ENCODE measurements at places on chromosomes 1 and 21. TPM values are rescaled to one million over a fixed set of nuclear protein-coding genes. Genes with fewer than 3 reads are reported as not detected.

DNA sequence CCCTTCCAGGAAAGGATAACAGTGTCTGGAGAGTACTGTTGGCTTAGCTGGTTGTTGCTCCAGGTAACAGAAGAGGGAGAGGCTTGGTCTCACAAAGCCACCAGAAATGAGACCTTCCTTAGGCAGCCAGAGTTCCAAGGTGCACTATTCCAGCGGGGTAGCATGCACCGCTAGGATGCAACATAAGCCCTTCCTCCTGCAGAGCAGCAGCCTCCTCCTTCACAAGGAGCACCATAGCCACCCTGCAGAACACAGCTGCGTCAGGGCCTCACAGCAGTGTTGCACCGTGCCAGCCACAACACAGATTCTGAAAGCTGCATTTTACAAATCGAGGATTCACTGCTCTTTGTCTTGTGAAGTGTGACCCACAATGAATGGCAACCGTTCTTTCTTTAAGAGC lies 142.0 kb downstream of the CLIC6 start:
- H3K36me3 ChIP-seq = peaks cover 17% of the 10 kb centered on the region
- no peak for DNase-seq
- peaks cover 2% of the 10 kb centered on the region for H3K4me1 ChIP-seq

DNA sequence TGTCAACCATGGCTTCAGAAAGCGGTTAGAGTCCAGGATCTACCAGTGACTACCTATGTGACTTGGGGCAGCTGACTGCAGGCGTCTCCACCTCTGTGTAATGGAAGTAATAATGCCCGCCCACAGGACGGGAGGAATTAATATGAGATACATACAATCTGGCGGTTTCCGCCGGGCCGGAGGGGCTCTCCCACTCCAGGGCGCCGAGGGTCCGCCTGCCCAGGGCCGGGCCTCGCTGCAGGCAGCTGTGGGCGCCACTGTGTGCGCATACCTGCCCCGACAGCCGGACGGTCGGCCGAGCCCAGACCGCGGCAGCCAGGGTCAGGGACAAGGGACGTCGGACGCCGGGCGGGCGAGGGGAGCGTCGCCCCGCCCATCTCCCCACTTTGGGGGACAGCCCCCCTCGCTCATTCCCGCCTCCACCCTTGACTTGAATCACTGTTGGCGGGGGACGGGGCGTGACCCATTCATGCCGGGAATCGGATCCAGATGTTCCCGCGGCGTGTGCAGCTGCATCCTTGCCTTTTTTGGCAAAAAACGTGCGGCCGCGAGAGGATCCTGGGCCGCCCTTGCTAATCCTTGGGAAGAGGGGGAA lies 6.0 kb upstream of the SF3A3 start:
- no peaks in the 10 kb centered on the region for H3K27me3 ChIP-seq
- peak overlapping the region; percentile 90 for H3K27ac ChIP-seq
- H3K4me3 ChIP-seq = peak overlapping the region; percentile 47
- no peaks in the 10 kb centered on the region for H3K36me3 ChIP-seq
- H3K4me1 ChIP-seq = peaks cover 61% of the 10 kb centered on the region

DNA sequence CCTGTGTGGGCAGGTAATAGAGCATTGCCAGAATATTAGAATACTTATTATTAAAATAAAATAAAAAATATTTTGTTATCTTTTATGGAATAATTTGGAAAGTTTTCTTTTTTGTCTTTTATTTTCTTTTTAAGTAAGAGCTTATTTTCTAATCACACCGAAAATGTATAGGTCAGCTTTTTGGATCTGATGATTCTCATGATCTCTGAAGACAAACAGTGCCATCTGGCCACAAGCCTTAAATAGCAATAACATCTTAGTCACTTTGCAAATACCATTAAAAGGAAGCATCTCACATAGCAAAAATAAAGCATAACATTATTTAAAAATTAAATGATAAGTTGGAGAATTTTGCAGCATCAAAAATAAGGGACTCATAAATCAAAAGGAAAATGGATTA lies 213.8 kb downstream of the PLA2G4A start:
- DNase-seq = no peak
- H3K4me3 ChIP-seq = no peak overlapping the region
- H3K36me3 ChIP-seq = no peaks in the 10 kb centered on the region
- no peak overlapping the region for H3K27ac ChIP-seq
- H3K27me3 ChIP-seq = no peaks in the 10 kb centered on the region
- no peaks in the 10 kb centered on the region for H3K4me1 ChIP-seq

GRCh38 chr1:236091933-236092318 lies 27.0 kb upstream of the NID1 start:
- DNase-seq = no peak
- no peak overlapping the region for H3K27ac ChIP-seq
- H3K4me1 ChIP-seq = no peaks in the 10 kb centered on the region
- no peaks in the 10 kb centered on the region for H3K27me3 ChIP-seq
- no peak overlapping the region for H3K4me3 ChIP-seq
- H3K36me3 ChIP-seq = no peaks in the 10 kb centered on the region

CHI3L1 gene
- 56.4 TPM for total RNA-seq

IL22RA1 gene
- total RNA-seq = 1.0 TPM

CSRP1 gene
- total RNA-seq = 200 TPM

All from upper lobe of left lung (tissue), 6 donors.